ENCODE measurements at places on chromosomes 6 and 20. TPM values are rescaled to one million over a fixed set of nuclear protein-coding genes. Genes with fewer than 3 reads are reported as not detected.

DNA sequence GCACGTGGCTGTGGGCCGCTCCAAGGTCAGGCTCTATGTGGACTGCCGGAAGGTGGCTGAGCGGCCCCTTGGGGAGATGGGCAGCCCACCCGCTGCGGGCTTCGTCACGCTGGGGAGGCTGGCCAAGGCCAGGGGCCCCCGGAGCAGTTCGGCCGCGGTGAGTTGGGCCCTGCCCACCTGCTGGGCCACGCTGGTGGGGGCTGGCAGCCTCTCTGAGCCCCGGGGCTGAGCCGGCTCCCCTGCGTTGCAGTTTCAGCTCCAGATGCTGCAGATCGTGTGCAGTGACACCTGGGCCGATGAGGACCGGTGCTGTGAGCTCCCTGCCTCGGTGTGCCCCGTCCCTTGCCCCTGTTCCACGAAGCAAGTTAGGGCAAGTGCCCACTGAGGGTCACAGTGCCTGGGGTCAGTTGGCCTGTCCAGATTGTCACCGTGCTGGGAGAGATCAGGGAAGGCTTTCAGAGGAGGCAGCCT is 27.1 kb downstream of the COL20A1 start:
- no peaks in the 10 kb centered on the region for H3K4me1 ChIP-seq
- no peak for DNase-seq
- no peak overlapping the region for H3K27ac ChIP-seq
- H3K27me3 ChIP-seq: peaks cover 8% of the 10 kb centered on the region
- H3K36me3 ChIP-seq: no peaks in the 10 kb centered on the region

DNA sequence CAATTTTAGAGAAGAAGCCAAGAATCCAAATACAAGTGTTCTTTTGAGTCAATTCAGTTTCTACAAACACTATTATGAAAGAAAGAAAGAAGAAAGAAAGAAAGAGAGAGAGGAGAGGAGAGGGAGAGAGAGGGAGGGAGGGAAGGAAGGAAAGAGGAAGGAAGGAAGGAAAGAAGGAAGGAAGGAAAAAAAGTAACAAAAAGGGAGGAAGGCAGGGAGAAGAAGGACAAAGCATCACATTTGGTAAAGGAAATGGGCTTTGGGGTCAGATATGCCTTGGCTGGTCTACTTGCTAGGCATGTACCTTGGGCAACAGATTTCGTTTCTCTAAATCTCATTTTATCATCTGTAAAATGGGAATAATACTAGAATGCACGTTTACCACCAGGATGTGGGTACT is 49.4 kb upstream of the BCAS1 start:
- no peak overlapping the region for H3K4me3 ChIP-seq
- H3K27ac ChIP-seq: no peak overlapping the region
- H3K27me3 ChIP-seq: no peaks in the 10 kb centered on the region
- no peaks in the 10 kb centered on the region for H3K36me3 ChIP-seq
- no peaks in the 10 kb centered on the region for H3K4me1 ChIP-seq

The APCDD1L gene
- total RNA-seq: not detected

The COL11A2 gene
- 0.61 TPM for total RNA-seq

DNA sequence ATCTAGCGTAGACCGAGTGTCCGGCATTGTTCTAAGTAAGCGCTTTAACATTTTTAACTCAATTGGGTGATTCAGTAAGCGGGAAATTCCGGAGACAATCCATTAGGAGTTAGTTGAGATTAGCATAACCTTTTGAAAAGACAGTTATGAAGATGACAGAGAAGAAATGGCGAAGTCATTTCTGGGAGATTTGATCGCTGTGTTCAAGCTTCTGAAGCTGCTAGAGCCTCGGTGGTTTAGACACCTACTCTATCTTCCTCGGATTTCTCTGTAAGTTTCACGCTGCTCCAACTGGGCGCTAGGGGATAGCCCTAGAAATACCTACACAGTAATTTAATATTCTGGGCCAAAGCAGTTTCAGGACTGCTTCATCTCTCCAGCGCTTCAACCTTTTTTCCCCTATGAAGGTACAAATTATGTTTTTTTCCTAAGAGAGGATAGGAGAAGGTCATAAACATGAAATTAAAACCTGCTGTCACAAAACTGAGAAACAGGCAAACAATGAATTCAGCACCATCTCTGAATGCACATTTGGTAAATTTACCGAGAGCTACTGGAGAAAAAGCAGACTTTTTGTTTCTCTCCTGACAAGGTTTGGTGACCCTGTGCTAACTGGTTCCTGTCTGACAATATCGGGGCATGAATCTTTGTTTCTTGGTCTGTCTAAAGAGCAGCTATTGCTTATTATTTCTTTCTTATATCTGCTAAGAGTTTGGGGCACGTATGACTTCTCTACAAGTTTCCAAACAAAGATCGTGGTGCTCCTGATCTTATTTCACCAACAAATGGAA is 22.4 kb downstream of the ZNF311 start:
- peaks cover 2% of the 10 kb centered on the region for H3K27me3 ChIP-seq
- H3K4me1 ChIP-seq: no peaks in the 10 kb centered on the region
- H3K36me3 ChIP-seq: no peaks in the 10 kb centered on the region
- H3K27ac ChIP-seq: peak overlapping the region; percentile 77
- DNase-seq: no peak

GRCh38 chr20:47680804-47681529 is 104.3 kb downstream of the SULF2 start:
- no peaks in the 10 kb centered on the region for H3K27me3 ChIP-seq
- no peak overlapping the region for H3K4me3 ChIP-seq
- no peak for DNase-seq
- no peaks in the 10 kb centered on the region for H3K4me1 ChIP-seq
- H3K27ac ChIP-seq: no peak overlapping the region

Measured in gastrocnemius medialis (tissue), 4 donors.